ENCODE measurements at places on chromosomes 11 and 22.

DNA sequence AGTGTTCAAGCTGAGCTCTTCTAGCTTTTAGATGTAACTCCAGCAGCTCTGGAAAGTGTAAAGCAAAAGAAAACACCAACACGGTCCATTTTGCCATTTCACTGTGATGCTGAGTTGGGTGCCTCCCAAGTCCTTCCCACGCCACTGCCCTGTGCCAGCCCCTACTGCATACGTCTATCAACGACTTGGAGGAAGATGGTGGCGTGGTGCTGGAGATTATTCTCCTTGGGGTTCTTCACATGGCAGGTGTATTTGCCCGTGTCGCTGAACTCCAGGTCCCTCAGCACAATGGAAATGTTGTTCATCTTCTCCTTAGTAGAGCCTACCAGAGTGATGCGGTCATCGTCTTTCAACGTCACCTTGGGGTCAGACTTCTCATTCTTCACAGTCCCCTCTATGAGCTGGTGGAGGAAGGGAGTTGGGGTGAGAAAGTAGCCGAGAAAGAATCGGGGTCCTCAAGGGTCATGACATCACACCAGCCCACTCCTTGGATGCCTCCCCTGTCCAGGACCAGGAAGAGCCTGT lies 8.9 kb downstream of the SCN4B start:
- no peak for DNase-seq

GRCh38 chr22:50015451-50016307 lies 3.1 kb upstream of the IL17REL start:
- DNase-seq: no peak

DNA sequence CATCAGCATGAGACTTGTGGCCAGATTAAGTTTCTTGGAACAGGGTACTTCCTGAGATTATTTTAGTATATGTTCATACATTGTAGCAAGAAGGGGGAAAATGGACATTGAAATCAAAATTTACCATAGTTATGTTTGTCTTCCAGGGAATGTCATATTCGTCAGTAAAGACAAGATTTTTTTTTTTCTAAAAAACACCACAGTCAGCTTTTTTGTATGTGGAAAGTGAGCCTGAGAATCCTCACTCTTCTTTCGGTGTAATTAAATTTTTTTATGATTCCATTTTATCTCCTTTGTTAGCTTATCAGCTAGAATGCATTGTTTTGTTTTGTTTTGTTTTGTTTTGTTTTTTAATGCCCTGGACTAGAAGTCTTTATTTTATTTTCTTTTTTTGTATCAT lies 31.5 kb upstream of the LIPT2 start:
- DNase-seq: no peak

DNA sequence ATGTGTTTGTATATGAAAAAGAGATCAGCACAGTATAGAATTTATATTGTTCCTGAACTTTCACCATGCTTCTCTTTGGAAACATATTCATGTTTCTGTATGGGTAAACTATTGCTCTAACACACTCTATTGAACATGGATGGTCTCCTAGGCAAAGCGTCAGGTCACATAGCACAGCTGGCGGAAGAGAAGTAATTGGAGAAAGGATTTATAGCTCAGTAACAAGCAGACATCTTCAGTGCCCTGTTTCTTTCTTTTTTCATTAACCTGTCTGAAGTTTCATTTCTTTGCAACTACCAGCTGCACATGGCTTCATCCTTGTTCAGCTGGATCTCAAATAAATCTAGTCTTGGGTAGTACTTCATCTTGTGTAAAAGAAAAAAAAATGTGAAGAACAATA lies 84.4 kb upstream of the TRPC6 start:
- DNase-seq: no peak

DNA sequence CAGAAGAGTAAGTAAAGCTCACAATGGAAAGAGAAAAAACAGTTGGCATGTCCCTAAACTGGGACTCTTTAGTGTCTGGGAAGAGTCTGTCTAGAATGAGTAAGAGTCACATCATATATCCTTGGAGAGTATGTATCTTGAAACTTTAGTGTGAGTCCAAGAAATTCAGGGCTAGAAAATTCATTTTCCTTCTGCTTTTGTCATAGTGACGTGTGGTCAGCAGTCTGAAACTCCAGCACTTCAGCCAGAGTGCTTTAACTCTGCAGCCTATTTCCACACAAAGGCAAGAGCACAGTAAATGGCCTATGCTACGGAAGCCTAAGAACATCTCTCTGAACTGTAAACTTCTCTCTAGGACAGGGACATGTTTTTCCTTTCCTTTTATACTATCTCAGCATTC lies 174.1 kb downstream of the FAM181B start:
- no peak for DNase-seq

- DNase-seq: peak; percentile 21
These were observed 4.7 kb upstream of the FAM111B start for GRCh38 chr11:59102259-59102765.

DNA sequence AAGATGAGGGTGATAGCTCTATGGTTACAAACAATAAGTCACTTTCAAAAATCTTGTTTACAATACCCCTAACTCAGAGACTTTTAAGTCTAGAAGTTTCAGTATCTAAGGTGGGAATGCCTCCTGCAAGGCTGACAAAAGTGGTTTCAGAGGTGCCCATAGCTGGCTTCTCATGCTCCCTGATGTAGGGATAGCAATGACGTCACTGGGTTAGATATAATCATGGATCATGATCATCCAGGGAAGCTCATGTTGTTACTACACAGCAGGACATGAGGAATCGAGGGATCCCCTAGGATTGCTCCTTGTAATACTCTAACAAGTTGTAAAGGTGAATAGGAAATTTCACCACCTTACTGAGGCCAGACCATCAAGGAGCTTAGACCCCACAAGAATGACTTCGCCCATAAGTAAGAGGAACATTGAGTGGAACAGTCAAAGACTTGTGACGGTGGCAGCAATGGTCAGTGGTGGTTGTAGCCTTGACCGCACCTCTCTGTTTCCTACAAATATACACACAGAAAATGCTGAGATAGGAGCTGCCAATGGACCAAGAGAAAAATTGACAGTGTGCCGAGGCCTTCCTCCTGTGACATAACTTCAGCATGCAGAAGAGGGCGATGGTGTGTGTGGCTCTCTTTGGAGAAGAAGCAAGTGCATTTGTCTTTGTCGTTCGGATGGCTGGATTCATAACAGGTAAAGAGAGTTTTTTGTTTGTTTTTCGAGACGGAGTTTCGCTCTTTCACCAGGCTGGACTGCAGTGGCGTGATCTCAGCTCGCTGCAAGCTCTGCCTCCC lies 15.6 kb downstream of the APOL4 start:
- no peak for DNase-seq

- no peak for DNase-seq
These were observed 41.6 kb upstream of the CBX7 start for GRCh38 chr22:39194098-39194497.

GRCh38 chr11:87193756-87194470 lies 156.2 kb downstream of the TMEM135 start:
- DNase-seq: no peak

DNA sequence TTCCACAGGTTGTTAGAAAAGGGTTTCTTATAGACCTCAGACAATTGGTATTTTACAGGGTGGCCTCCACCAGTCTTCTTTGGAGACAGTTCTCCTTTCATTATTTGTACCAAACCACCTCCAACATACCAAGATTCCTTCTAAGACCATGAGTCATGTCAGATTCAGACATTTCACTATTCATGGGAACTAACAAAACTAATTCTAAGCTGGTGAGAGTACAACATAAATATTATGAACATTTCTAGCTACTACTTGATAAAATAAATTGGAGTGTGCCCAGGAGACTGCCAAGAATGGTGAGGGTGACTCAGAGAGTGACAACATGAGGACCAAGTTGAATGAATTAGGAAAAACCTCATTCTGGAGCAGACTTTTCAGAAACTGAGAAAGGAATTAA lies 494.6 kb upstream of the LRRC4C start:
- DNase-seq: no peak

GRCh38 chr11:129728581-129728980 lies 87.1 kb upstream of the TMEM45B start:
- DNase-seq: no peak

- DNase-seq: peak; percentile 98
These were observed 167.6 kb upstream of the SESN3 start for GRCh38 chr11:95398437-95399112.

DNA sequence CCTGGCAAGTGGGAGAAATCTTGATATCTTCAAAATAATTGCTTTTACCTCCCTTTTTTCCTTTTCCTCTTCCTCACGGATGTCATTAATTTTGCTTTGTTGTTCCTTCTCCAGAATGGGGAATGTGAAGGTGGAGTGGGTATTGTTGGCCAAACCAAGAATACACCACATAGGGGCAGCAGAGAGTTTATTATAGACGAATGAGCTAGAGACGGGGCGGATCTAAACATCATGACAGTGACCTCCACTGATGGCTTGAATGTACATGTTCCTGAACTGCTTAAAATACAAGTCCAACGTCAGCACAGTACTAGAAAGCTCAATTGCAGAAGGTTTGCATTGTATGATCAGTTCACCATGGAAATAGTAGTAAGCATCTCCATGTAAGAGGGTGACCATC lies 122.3 kb upstream of the SNX19 start:
- DNase-seq: no peak

DNA sequence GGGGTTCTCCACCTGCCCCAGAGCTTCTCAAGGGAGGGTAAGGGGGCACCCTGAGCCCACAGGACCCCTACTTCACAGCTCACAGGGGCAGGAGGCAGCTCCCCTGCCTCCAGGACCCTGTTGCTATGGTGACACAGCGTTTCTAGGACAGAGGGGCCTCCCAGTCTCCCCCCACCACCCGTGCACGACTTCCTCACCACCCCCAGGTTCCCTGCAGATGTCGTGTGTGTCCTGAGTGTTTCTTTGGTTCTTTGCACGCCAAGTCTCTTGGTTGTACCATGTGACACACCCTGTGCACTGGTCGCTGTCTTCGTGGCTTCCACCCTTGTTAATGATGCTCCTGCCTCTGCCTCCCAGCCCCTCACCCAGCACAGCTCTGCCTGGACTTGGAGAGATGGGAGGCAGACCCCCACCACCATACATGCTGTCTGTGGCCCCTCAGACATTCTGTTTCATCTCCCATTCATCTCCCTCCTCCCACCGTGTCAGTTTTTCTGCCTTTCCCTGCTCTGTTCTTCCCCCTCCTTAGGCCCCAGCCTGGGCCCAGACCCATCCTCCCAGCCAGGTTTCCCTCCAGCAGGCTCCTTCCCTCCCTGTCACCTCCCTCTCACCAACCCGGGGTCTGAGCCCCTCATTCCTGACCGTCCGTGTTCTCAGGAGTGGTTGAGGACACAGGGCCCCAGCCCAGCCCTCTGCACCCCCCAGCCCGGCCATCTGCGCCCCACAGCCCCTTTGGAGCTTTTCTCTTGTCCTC lies 24.5 kb upstream of the RAB1B start:
- no peak for DNase-seq

GRCh38 chr11:95910638-95911368 lies 13.1 kb downstream of the MTMR2 start:
- no peak for DNase-seq

DNA sequence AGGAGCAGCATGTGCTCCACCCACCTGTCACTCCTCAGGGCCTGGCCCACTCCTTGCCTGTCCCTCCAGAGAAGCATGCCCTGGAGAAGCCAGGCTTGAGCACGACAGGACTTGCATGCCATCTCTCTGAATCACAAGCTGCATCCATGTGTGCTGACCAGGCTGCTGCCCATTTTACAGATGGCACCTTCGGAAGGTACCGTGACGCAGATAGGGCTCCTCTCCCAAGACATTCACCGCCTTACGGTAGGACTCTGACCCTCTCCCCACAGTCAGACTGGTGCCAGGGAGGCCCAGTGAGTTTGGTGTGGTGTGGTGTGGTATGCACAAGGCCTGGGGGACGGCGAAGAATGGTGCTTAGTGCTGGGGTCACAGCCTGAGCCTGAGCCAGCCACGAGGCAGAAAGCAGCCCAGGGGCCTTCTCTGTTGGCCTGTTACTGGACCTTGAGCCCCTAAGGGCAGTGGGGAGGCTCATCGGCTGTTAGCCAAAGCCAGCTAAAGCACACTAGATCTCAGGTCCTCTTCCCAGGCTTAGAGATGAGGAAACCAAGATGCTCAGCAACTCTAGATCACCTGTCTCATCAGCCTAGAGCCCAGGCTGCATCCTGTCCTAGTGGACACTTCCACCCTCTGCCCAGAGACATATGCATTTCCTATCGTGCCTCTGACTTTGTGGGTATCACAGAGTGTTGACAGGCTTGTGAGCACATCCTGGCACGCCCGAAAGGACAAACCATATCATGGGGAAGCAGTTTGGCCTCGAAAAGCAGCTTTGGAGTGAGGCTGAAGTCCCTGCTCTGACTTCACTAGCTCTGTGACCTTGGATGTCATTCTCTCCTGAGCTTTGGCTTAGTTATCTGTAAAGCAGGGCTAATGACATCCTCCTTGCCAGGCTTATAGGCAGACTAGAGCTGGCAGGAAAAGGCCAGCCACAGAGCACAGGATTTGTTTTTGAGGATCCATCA lies 17.8 kb downstream of the CYB5R2 start:
- DNase-seq: no peak

- peak; percentile 56 for DNase-seq
These were observed 851.1 kb upstream of the RAG2 start for GRCh38 chr11:37449146-37449545.

GRCh38 chr11:131537748-131538147 lies 167.3 kb downstream of the NTM start:
- DNase-seq: no peak

DNA sequence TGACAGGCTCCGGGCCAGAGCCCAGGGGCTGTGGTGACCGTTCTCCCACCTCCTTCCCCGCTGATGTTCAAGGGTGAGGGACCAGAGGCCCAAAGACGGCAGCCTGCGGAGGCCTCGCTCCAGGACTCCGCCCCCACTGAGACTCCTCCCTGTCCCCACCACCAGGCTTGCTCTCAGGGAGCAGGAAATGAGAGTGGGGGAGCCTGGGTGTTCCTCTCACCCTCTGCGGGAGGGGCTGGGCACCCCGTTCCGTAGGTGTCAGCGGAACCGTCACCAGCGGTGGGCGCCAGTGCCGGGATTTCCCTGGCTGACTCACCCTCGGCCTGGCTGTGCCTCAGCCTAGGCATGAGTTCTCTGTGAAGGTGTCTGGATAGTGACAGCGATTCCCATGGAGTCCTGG lies 15.7 kb downstream of the DAGLA start:
- no peak for DNase-seq
